ENCODE measurements at places on chromosomes 4 and X.

DNA sequence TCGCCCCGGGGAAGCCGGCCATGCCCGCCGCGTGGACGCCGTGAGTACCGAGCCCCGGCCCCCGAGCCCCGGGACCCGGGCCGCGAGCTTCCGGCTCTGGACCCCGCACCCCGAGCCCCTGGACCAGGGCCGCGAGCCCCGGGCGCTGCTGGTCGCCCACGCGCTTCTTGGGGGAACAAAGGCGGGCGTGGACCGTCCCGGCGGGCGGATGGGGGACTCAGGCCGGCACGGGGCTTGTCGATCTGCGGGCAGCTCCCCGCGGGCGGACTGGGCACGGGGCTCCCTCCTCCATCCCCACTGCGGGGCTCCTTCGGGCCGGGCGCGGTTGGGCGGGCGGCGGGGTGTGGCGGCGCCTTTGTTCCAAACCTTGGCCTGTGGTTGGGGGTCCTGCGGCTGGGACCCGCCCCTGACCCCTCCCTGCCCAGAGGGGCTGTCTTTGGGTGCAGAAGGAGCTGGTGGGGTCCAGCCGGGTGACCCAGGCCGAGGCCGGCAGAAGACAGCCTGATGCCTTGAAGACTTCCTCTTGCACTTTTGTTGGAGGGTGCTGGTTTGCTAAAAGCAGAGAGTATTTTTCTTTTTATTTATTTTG lies 25.2 kb upstream of the ADD1 start:
- no peak for DNase-seq

GRCh38 chr4:38511702-38512101 lies 152.3 kb upstream of the KLF3 start:
- no peak for DNase-seq

DNA sequence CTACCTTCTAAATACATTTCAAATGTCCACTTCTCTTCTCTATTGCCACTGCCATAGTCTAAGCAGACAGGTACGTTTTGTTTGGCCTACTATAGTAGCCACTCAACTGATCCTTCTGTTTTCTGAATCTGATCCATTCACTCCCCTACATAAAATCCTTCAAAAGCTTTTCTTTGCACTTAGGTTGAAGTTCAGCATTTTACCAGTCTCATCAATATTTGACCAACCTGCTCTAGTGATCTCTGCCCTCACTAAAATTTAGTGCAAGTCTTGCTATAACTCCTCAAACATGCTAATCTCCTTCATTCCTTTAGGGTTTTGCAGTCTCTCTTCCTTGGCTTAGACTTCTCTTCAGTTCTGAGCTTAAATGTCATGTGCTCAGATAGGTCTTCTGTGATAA lies 33.4 kb downstream of the EGF start:
- no peak for DNase-seq

- no peak for DNase-seq
Observed at GRCh38 chrX:143634663-143635455, 1.0 kb downstream of the SLITRK4 start.

- DNase-seq: no peak
Observed at GRCh38 chrX:32480019-32480418, 731.3 kb downstream of the DMD start.

DNA sequence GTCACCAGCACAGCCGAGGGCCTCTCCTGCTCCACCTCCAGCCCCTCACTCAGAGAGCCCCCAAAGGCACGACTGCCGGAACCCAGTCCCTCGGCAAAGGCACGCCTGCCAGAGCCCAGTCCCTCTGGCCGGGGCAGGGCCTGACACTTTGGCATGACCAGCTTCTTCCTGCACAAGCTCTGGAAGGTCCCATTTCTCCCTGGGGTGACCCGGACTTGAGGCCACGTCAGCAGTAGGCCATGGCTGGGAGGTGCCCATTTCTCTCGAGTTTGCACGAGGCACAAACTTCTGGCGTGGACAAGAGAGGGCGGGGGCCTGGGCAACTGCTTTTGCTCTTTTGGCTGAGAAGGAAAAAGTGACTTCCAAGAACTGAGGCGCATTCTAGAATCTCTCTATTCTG lies 62.2 kb upstream of the GPR78 start:
- DNase-seq: no peak

- DNase-seq: peak; percentile 58
Observed at GRCh38 chrX:42615161-42615563, 162.8 kb downstream of the PPP1R2C start.

GRCh38 chrX:41322821-41323603 lies 10.9 kb upstream of the DDX3X start:
- no peak for DNase-seq

DNA sequence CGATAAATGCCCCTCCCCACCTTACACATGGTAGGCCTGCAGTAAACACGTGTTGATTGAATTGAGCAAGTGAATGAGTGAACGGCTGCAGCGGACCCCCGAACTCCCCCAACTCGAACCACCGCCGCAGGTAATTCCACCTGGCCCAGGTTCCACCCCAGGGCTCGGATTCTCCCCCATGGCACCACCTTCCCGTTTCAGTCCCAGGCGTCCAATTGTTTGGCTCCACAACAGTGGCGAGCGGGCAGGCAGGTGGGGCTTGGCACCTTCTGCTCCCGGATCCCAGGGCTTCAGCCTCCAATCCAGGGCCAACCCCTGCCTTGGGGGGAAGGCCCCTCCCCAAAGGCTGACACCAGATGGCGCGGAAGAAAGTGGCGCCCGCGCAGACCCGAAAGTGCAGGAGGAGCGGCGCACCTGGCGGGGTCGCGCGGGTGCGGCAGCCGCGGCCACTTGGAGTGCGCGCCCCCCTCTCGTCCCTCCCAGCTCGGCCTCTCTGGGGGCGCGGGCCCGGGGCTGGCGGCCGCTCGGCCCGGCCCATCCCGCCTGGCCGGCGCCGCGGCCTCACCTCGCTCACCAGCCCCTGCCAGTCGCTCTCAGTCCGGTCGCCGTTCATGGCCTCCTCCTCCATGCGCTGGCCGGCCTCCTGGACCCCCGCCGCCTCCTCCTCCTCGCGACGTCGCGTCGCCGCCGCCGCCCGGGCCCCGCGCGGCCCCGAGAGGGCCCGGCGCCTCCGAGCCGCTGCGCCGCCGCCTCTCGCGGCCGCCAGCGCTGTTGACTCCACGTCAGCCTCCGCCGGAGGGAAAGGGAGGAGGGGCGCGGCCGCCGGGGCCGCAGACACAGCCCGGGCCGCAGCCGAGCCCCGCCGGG lies at the start of gene CCDC149:
Gene CCDC149 (minus strand): TSS at position 791 of the 867 bp plus-strand sequence. CDS start 178 bp downstream, at position 613.
- DNase-seq: peak; percentile 52

- no peak for DNase-seq
Observed at GRCh38 chr4:1593458-1593857, 90.7 kb downstream of the FAM53A start.

GRCh38 chr4:37625499-37625898 lies 60.7 kb downstream of the RELL1 start:
- no peak for DNase-seq

DNA sequence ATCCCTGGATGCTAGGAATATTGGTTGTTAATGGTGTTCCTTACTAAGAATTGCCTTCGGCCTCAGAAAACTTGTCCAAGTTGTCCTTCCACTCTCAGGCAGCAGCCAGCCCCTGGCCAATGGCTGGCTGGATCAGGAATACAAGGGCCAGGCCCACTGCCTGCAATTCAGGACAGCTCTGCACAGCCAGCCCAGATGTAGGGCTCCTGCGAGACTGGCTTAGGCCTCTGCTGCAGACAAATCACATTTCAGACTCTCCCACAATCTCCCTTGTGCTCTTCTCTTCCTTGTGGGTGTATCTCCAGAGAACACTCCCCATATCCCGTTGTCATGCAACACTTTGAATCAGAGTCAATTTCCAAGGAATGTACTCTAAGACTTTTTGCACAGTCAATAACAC lies 747.6 kb upstream of the FTHL17 start:
- DNase-seq: no peak

GRCh38 chr4:149113804-149114430 lies 671.7 kb upstream of the NR3C2 start:
- DNase-seq: no peak

DNA sequence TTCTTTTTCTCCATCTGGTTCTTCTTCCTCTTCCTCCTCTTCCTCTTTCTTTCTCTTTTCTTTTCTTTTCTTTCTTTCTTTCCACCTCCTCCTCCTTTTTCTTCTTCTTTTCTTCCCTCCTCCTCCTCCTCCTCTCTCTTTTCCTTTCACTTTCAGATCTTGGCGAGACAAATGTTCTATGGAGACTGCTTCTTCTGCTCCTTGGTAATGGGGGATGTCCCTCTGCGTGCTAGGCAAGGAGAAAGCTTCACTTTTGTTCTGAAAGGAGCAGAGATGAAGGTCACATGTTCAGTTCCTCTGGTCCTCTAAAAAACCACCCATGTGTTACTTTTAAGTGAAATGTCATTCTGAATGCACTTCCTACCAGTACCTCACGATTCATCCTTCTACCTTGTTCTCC lies 33.2 kb downstream of the NBDY start:
- no peak for DNase-seq

GRCh38 chr4:26871611-26872010 lies 11.0 kb downstream of the STIM2 start:
- no peak for DNase-seq

GRCh38 chrX:6849716-6850414 lies 297.6 kb upstream of the STS start:
- no peak for DNase-seq

- DNase-seq: no peak
Observed at GRCh38 chrX:71627588-71628404, 9.5 kb upstream of the CXCR3 start.

GRCh38 chr4:108051343-108051742 lies 61.7 kb downstream of the HADH start:
- no peak for DNase-seq

- no peak for DNase-seq
Observed at GRCh38 chrX:54798137-54798536, at the start of gene ITIH6. TSS of gene ITIH6 (minus strand) at chrX:54798255. CDS start at chrX:54798210, 45 bp downstream.

DNA sequence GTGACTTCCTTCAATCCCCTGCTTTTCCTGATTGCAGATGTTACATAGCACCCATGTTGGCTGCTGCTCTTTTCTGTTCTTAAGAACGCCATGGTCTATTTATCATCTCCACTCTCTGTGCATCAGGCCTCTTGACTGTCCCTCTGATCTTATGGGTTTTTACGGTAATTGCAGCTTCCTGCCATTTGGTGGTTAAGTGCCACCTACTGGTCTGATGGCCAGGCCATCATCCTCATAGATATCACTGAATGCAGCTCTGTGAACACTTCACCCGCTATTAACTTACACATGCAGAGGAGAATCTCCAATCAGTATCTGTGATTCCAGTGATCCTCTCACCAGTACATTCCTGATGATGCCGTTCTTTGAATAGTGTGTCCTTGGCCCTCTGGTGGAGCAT lies 382.4 kb downstream of the TRAM1L1 start:
- peak; percentile 1 for DNase-seq

GRCh38 chr4:152045449-152045806 lies 284.6 kb upstream of the GATB start:
- no peak for DNase-seq

GRCh38 chr4:148926276-148927260 lies 484.4 kb upstream of the NR3C2 start:
- DNase-seq: no peak

- no peak for DNase-seq
Observed at GRCh38 chr4:184856277-184856609, 30.5 kb upstream of the ACSL1 start.

DNA sequence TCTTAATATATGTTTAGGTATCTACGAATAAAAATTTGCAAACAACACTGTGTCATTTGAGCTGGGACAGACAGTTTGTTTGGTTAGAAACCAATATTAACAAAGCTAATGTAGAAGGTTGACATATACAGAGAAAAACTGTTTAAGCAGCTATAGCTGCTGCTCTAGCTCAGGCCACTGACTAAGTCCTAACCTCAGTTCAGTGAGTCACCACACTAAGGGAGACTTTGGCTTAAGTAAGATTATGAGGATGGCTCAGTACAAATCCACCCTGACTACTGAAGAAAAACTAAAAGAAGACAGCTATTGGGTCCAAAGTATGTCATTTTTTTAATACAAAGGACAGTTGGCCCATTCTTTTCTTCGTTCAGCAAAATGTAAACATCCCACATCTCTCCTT lies 717.3 kb upstream of the ACTRT1 start:
- DNase-seq: no peak

GRCh38 chrX:2698604-2699003 lies 7.5 kb downstream of the CD99 start:
- no peak for DNase-seq

DNA sequence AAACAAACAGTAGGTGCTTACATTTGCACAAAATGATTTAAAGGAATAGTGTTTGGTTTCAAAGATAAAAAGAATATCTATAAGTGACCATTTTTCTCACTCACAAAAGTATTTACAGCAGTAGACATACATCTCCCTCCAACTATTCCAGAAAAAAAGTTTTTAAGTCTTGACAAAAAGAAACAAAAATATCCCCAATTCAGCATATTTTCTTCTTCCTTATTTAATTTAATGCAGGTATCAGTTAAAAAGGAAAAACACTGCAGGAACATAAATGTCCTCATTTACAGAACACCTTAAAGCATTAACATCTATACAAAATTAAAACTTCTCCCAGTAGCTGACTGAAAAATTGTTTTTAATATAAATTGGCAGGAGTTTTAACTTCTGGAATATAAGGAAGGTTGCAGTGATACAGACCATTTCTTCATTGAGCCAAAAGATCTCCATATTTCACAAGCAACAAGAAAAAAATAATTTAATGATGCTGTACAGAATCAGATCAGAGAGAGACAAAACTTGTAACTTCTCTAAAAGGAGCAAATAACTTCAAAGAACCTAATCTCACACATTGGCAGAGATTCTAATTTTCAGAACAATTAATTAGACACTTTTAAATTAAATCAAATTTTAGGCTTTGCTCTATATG lies 4.3 kb downstream of the MAB21L2 start:
- DNase-seq: no peak

- no peak for DNase-seq
Observed at GRCh38 chrX:29744966-29745365, 470.4 kb upstream of the MAGEB2 start.

- DNase-seq: no peak
Observed at GRCh38 chr4:77451530-77451929, 154.1 kb upstream of the CXCL13 start.

DNA sequence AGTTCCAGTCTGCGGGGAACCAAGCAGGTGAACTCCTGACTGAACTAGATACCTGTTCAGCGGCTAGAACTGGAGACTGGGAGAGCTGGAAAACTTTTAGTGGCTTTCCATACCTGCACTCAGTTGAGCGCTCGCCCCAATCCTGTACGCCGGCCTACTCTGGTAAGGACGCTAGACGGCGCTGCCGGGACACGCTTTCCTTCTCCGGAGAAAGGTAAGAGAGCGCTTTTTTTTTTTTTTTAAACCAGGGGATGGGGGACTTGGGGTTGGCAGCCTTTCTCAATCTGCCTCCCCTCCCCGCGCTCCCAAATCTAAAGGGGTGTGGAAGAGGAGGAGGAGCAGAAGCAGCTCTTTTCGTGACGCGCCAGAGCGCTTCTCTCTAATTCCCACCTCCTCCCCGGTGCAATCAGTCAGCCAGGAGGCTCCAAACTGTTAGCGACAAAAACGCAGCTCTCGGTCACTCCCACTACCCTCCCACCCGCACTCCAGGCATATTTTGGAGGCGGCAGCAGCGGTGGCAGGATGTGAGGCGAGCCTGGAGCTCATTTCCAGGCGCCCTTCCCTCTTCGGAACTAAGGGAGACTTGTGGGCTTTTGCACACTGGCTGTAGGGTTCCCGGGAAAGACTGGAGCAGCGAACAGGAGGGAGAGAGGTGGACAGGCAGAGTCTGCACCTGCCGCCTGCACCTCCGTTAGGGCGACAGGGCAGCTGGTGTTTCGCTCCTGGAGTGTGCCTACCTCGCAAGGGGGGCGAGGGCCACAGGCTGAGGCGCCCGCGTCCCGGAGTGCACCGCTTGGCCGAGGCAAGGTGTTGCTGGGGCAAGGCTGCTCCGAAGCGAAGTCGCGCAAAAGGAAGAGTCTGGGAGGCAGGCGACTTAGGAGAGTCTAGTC lies at the start of gene IL1RAPL2:
Gene IL1RAPL2 (plus strand): TSS at position 409 of the 890 bp plus-strand sequence.
- DNase-seq: peak; percentile 57
